A549 treated with ZK216348 at 1 μM for 4 hours (cell line): ENCODE measurements at places on chromosomes 3 and 15. TPM values are rescaled to one million over a fixed set of nuclear protein-coding genes. Genes with fewer than 3 reads are reported as not detected.

The ZNF662 gene
- not detected in 5 replicates for total RNA-seq

The TMCO5A gene
- total RNA-seq, result not detected in 5 replicates

The CSPG5 gene
- 0.89 to 1.3 TPM (median 1.1 TPM) in 5 replicates for total RNA-seq

The TNK2 gene
- total RNA-seq, result 13.4 to 26.7 TPM (median 22.3 TPM) in 5 replicates

The SMCO1 gene
- not detected in 5 replicates for total RNA-seq

The LRRC34 gene
- not detected in 5 replicates for total RNA-seq

The STAG1 gene
- 7.0 to 11.1 TPM (median 9.4 TPM) in 5 replicates for total RNA-seq

The GADL1 gene
- not detected in 5 replicates for total RNA-seq

The RETNLB gene
- not detected in 5 replicates for total RNA-seq

The STRIT1 gene
- total RNA-seq, result not detected in 5 replicates

The EFHB gene
- total RNA-seq, result 0.53 to 1.6 TPM (median 0.75 TPM) in 5 replicates

The VWA5B2 gene
- total RNA-seq, result 0.29 to 0.46 TPM (median 0.38 TPM) in 5 replicates

The CD86 gene
- total RNA-seq, result not detected in 5 replicates

The CCDC80 gene
- total RNA-seq, result 43.7 to 84.1 TPM (median 57.4 TPM) in 5 replicates

The EFCAB12 gene
- total RNA-seq, result 0.33 to 1.1 TPM (median 0.64 TPM) in 5 replicates

The RTP3 gene
- total RNA-seq, result not detected in 5 replicates

The AGBL1 gene
- not detected in 5 replicates for total RNA-seq

The SEMA3F gene
- total RNA-seq, result 8.6 to 16.4 TPM (median 14.0 TPM) in 5 replicates

The ANO10 gene
- 17.6 to 31.0 TPM (median 18.8 TPM) in 5 replicates for total RNA-seq

The ST3GAL6 gene
- 0.59 to 1.9 TPM (median 1.2 TPM) in 5 replicates for total RNA-seq

The HIGD2B gene
- total RNA-seq, result not detected in 5 replicates

The TIGIT gene
- total RNA-seq, result not detected in 5 replicates

The FANCD2OS gene
- total RNA-seq, result not detected in 5 replicates

The PDZRN3 gene
- total RNA-seq, result not detected in 5 replicates

The KNG1 gene
- 0.09 TPM in 1 of 5 replicates, not detected in the others for total RNA-seq

The ALDH1L1 gene
- total RNA-seq, result 0.06 to 0.27 TPM (median 0.11 TPM) in 5 replicates
